ENCODE measurements at places on chromosomes 7 and 10. TPM values are rescaled to one million over a fixed set of nuclear protein-coding genes. Genes with fewer than 3 reads are reported as not detected.

- DNase-seq: no peak
Measured at GRCh38 chr10:48765527-48765926, 80.9 kb downstream of the WDFY4 start.

- DNase-seq: no peak
Measured at GRCh38 chr10:44173608-44173894, 211.3 kb downstream of the CXCL12 start.

GRCh38 chr10:57624856-57625592 lies 642.7 kb downstream of the IPMK start:
- no peak for DNase-seq

- no peak for DNase-seq
Measured at GRCh38 chr7:38147005-38147404, 31.0 kb upstream of the STARD3NL start.

- DNase-seq: no peak
Measured at GRCh38 chr7:95213809-95214492, 110.4 kb downstream of the PON1 start.

DNA sequence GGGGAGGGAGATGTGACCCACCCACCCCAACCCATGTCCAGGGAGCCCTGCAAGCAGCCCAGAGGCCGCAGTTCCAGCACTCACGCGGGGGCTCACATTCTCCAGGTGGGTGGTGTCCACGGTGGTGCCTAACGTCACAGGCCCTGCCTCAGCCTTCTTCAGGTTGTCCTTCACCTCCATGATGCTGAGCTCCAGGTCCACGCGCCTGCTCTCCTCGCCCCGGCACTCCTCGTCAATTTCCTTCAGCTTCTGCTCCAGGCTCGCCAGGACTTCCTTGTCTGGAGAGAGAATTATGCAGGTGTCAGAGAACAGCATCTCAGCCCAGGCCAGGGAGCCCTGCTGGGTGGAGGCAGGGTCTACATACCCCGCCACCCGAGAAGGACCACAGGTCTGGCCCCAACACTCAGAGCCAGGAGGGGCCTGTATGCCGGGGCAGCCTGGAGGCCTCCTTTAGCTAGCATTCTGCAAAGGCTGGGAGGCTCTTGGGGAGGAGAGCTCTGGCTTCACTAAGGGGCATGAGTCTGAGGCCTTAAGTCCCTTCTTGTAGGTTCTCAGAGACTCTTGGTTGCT lies 58.2 kb downstream of the VWA2 start:
- no peak for DNase-seq

- DNase-seq: no peak
Measured at GRCh38 chr7:140600341-140600740, 40.3 kb downstream of the DENND2A start.

GRCh38 chr10:75508814-75509306 lies 77.4 kb downstream of the LRMDA start:
- no peak for DNase-seq

GRCh38 chr10:114491419-114491818 lies 87.1 kb upstream of the AFAP1L2 start:
- DNase-seq: no peak

DNA sequence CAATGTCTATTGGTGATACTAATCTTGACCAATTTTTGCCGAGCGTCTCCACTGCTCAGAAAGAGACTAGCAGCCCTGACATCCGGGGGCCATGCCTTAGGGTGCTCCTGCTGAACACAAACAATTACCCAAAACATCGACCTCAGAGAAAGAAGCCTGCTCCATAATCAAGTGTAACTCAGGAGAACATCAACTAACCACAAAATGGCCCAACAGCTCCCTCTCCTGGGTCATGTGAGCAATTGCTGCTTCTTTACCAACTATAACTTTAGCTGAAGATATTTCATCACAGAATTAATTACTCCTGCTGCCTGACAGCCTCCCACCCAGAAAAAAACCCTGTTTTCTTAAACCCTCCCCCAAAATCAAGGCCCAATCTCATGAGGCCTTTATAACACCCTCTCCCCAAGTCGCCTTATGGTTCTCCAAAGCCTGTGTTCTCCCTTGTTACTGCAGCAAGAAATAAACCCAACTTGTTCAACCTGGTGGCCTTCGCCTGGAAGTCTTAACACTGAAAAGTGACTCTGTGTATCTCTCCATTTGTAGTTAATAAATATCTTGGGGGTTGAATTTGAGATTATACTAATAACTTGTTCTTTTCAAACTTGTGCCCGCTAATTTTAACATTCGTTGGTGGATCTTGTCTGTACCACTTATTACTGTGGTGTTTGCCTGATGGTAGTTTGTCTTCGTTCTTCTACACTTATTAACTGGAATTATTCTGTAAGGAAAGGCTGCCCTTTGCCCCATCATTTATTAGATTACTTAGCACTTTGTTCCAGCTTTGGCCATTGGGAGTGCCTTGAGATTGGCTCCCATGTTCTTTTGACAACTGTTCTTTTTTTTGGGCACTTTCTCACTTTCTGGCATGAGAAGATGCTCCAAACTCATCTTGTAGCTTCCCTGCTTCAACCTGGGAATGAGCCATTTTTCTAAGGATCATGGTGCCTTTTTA lies 21.2 kb upstream of the RAMP3 start:
- DNase-seq: peak; percentile 73

DNA sequence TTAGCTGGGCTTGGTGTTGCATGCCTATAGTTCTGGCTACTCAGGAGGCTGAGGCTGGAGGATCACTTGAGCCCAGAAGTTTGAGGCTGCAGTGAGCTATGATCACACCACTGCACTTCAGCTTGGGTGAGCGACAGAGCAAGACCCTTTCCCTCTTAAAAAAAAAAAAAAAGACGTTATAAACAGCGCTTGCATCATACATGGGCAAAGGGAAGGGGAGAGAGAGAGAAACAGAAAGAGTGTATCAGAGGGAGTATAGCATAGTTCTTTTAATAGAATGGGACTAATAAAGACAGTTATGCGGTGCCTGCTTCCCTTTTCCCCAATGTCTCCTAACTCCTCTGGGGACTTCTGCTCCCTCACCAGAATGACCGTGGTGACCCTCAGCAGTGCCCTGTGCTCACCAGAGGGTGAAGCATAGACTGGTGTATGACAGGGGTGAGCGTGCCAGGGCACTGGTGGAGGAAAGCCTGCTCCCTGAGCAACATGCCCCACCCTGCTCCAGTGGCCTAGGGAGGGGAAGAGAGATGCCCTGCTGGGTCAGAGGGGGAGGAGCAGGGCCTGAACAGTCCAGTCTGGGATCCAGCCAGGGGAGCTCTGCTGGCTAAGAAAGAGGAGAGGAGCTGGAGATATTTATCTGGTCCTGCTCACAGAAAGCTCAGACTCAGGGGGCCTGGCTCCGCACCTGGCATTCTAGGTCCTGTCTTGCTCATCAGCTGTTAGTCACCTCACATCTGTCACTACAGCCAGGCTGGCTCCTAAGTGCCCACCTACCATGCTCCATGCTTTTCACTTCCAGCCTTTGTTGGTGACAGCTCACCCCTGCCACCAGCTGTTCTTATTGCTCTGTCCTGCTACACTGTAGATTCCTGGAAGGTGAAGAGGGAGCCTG lies 2.2 kb downstream of the PDZD7 start:
- no peak for DNase-seq

DNA sequence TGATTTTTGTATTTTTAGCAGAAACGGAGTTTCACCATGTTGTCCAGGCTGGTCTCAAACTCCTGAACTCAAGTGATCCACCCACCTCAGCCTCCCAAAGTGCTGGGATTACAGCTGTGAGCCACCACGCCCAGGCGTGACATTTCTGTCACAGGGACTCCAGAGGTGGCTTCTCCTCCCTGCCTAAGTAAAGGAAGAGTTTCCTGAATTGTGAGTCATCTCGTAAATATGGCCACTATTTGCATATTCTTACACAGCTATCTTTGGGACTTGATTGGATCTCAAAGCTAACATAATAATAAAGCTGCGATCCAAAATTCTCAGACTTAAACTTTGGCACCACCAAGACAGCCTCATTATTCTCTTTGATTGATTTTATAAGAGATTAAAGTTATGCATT lies 50.1 kb downstream of the ADARB2 start:
- DNase-seq: no peak

GRCh38 chr7:74293577-74293908 lies 4.3 kb downstream of the CLIP2 start:
- DNase-seq: no peak

GRCh38 chr10:23696476-23696875 lies 257.6 kb downstream of the OTUD1 start:
- DNase-seq: no peak

DNA sequence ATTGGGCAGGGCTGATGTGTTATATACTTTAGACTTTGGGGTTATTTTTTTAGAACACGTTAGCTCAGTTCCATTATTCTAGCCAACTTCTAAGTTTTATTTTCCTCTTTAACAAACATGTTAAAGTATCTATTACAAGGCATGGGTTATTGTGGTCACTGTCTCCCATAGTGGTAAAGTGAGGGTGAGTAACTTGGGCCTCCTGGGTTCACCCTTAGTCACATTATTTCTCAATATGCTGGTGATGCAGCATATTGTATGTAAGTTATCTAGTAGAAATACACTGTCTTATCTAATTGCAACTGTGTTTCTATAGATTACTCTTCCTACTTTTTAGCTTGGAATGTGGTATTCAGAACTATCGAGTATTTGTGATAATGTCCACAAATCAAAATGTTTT lies 65.9 kb downstream of the BBS9 start:
- DNase-seq: no peak

GRCh38 chr7:14891289-14891688 lies 11.3 kb downstream of the DGKB start:
- DNase-seq: no peak

GRCh38 chr7:134165252-134165651 lies 38.1 kb downstream of the LRGUK start:
- DNase-seq: no peak

DNA sequence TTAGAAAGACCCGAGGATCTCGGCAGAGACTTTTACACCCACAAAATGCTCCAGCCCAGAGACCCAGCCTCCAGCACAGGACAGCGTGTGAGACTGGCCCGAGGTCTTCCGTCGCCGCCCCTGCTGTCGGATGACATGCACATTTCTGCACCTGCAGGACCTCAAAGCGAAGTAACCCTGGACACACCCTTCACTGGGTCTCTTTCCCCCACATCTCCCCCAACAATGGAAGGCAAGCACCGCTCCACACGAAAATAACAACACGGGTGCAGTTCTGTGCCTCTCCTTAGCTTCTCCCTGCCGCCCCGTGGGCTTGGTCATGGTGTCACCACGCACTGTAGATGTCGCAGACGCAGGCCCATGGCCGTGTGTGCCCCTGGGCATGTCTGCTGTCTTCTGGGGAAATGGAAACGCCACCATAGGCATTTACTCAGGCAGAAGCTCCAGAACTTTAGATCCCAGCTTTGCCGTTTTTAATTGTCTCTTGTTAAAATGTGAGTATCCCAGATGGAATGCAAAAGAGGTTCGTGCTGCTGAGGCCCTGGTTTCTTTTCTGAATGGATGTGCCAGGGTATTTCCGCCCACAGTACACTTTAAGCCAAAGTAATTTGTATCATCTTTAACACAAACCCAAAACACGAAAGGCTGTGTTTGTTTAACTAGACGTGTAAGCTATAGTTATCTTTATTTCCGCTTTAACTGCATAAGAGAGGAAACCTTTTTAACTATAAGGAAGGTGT lies 237.9 kb downstream of the MGMT start:
- no peak for DNase-seq

DNA sequence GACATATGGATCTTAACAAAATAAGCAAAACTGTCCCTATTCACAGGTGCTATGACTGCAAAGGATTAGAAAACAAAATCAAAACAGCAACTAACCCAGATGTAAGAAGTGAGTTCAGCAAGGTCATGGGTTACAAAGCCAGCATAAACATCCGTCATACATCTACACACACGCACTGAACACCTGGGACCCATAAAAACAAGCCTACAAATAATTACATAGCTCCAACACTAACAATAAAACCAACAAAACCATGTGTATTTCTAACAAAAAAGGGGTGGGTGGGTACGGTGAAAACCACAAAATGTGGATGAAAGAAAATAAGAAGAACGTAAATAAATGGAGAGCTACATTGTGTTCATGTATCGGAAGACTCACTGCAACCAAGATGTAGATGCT lies 256.8 kb downstream of the ELFN1 start:
- DNase-seq: no peak

DNA sequence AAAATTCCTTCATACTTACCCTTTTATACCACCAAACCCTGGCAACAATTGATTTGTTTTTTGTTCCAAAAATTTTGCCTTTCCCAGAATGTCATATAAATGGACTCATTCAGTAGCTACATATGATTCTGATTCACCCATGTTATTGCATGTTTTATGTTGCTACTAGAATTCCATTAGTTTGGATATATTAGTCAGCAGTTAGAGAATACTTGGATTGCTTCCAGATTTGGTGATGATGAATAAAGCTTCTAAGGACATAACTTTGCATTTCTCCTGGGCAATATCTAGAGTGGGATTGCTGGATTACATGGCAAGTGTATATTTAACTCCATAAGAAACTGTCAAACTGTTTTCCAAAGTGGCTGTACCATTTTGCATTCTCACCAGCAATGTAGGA lies 806.9 kb downstream of the DNAJB9 start:
- DNase-seq: no peak

- DNase-seq: no peak
Measured at GRCh38 chr7:1027242-1028043, 16.9 kb upstream of the GPR146 start.

GRCh38 chr10:35495521-35496119 lies 109.5 kb upstream of the GJD4 start:
- DNase-seq: no peak

GRCh38 chr7:94129443-94130140 lies 125.4 kb upstream of the BET1 start:
- DNase-seq: no peak

- no peak for DNase-seq
Measured at GRCh38 chr7:17274551-17275245, 23.8 kb upstream of the AHR start.

GRCh38 chr7:46776790-46777189 lies 805.1 kb downstream of the TNS3 start:
- DNase-seq: no peak

GRCh38 chr7:79410345-79410744 lies 43.1 kb downstream of the MAGI2 start:
- DNase-seq: no peak

DNA sequence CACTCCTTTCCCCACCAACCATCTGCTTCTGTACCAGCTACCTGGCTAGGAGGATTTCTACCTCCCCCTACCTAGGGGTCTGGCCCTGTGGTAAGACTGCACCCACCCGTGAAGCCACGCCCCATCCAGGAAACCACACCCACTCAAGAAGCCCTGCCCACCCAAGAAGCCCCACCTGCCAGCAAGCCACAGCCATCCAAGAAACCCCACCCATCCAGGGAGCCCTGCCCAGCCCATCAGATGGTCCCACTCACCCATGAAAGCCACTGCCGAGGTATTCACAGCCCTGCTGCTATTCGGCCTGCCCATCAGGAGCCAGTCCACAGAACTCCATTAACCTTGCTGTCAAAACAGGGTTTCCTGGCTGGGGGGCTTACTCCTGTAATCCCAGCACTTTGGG lies 15.6 kb upstream of the MUC3A start:
- no peak for DNase-seq

The GPR22 gene
- total RNA-seq: not detected

The TAS2R4 gene
- 1.4 TPM for total RNA-seq

The INHBA gene
- total RNA-seq: 0.05 TPM

The PPP1R17 gene
- not detected for total RNA-seq

The REEP3 gene
- total RNA-seq: 22.1 TPM

The SSC4D gene
- total RNA-seq: 1.0 TPM

The GALNT17 gene
- total RNA-seq: not detected

The ATOH7 gene
- not detected for total RNA-seq

The MAGI2 gene
- total RNA-seq: 0.31 TPM

The DYDC2 gene
- not detected for total RNA-seq

The ZNF775 gene
- 8.2 TPM for total RNA-seq

The NPY4R2 gene
- not detected for total RNA-seq

The C10orf90 gene
- total RNA-seq: not detected

The NEURL1 gene
- 3.5 TPM for total RNA-seq

The NRP1 gene
- 0.84 TPM for total RNA-seq
